ENCODE measurements at places on chromosomes 3 and 15.

DNA sequence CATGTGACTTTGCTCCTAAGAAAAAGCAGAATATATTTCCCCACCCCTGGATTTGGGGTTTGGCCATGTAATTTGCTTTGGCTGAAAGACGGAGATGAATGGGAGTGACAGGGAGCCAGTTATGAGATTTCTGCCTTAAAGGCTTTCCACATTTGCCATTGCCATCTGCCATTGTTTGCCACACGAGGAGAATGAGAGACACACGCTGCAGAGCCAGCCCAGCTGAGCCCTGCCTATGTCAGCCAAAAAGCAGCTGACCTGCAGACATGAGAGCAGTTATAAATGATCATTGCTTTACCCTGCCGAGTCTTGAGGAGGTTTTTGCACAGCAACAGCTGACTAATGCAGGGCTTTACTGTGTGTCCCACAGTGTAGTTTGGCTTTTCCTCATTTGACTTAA is 40.6 kb upstream of the RFTN1 start:
- no peak for DNase-seq

- DNase-seq, result no peak
These were observed 3.4 kb downstream of the SNX33 start for GRCh38 chr15:75650908-75651809.

DNA sequence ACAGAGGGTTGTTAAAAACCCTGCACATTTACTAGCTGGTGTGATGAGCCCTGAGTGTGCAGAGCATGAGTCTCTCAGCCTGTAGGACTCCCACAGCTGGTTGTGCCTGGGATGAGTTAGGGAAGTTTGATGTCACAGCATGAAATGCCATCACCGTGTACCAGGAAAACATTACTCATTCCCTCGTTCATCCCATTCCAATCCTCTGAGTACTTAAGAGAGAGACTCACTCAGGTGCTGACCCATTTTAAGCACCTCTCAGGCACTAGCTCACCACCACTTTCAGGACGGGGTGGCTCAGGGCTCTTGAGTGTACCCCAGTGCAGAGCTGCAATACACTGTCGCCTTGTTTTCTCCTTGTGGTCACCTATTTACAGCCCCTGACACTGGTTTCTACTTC is 18.7 kb downstream of the MGLL start:
- no peak for DNase-seq

DNA sequence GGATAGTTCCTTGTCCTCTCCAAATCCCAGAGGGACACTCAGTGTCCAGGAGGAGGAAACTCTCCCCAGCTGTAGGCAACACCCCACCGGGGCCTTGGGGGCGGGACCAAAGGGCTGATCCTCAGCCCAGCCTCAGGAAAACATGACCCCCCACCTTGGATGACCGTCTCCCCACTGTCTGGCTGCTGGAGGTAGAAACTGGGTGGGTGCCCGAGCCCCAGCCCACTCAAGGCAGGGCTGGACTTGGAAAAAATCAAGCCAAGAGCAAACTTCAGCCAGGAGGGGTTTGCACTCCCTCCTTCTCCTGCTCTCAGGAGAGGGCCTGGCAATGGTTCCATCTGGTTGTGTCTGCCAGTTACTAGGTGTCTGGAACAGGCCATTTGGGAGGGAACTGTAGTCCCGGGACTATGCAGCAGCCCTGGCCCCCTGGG is 3.6 kb upstream of the RASL12 start:
- no peak for DNase-seq

- no peak for DNase-seq
These were observed 318.1 kb downstream of the THSD4 start for GRCh38 chr15:71433402-71433801.

GRCh38 chr3:88167173-88167572 is 17.4 kb downstream of the C3orf38 start:
- DNase-seq, result no peak

DNA sequence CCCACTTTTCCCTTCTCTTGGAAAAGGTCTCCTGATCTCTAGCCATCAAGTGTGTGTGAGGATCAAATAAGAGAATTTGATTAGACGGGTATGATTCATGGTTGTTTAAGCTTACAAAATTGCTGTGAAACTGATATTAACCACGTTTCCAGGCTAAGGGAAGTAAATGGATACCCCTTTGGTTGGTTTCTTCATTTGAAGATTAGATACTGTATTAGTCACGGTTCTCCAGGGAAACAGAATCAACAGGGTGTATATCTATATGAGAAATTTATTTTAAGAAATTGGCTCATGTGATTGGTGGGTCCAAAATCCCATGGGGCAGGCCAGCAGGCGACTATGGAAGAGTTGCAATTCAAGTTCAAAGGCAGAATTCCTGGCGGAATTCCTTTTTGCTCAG is 112.7 kb upstream of the SELENOK start:
- DNase-seq, result no peak

DNA sequence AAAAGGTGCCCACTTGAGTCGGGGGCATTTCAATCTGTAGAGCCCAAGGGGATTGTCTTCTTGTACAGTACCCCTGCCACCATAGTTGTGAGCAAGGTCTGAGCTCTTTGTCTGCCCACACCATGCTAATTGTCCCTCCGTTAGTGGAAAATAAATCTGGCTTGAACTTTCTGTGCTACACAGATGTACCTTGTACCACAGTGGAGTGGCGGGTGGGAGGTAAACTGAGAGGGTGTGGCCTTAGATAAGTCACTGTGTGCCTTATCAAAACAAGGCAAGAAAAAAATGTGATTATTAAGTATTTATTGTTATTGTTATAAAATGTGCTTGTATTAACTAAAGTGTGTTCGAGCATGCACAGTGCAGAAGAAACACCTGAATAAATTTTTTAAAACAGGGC is 242.9 kb upstream of the C2CD4B start:
- no peak for DNase-seq

- DNase-seq, result no peak
These were observed 51.5 kb downstream of the GMNC start for GRCh38 chr3:190810957-190811356.

GRCh38 chr3:9158865-9159630 is 90.4 kb downstream of the SRGAP3 start:
- DNase-seq, result no peak

GRCh38 chr3:141411251-141411771 is 43.0 kb downstream of the ZBTB38 start:
- peak; percentile 36 for DNase-seq

GRCh38 chr3:24363242-24363641 is 131.4 kb downstream of the THRB start:
- no peak for DNase-seq

- DNase-seq, result no peak
These were observed 30.4 kb downstream of the TFDP2 start for GRCh38 chr3:142118911-142119310.

GRCh38 chr3:121667333-121667732 is 6.6 kb upstream of the HCLS1 start:
- no peak for DNase-seq

GRCh38 chr15:26182441-26182840 is 319.3 kb upstream of the ATP10A start:
- DNase-seq, result no peak

GRCh38 chr3:39378088-39378487 is 5.1 kb upstream of the SLC25A38 start:
- DNase-seq, result peak; percentile 62

DNA sequence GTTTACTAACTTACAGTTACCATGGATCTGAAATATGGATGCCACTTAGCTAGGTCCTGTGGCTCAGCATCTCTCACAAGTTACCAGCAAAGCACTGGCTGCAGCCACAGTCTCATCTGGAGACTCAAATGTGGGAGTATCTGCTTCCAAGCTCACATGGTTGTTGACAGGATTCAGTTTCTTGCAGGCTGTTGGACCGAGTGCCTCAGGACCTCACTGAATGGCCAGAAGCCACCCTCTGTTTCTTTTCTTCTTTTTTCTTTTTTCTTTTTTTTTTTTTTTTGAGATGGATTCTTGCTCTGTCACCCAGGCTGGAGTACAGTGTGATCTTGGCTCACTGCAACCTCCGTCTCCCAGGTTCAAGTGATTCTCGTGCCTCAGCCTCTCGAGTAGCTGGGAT is 20.1 kb upstream of the AMOTL2 start:
- no peak for DNase-seq

GRCh38 chr3:64262574-64263114 is 37.4 kb upstream of the PRICKLE2 start:
- no peak for DNase-seq

GRCh38 chr3:84100861-84101260 is 857.9 kb upstream of the CADM2 start:
- DNase-seq, result no peak

- no peak for DNase-seq
These were observed 29.6 kb downstream of the DCLK3 start for GRCh38 chr3:36734742-36735141.
